Esophagus muscularis mucosa (tissue), 4 donors: ENCODE measurements at places on chromosomes 7 and 10. TPM values are rescaled to one million over a fixed set of nuclear protein-coding genes. Genes with fewer than 3 reads are reported as not detected.

- no peak for DNase-seq
- no peaks in the 10 kb centered on the region for H3K27me3 ChIP-seq
- H3K4me1 ChIP-seq = no peaks in the 10 kb centered on the region
- no peaks in the 10 kb centered on the region for H3K36me3 ChIP-seq
Observed at GRCh38 chr10:18104223-18104872, 35.9 kb upstream of the CACNB2 start.

GRCh38 chr7:25832456-25832855 is 319.5 kb upstream of the NFE2L3 start:
- no peaks in the 10 kb centered on the region for H3K27me3 ChIP-seq
- no peak overlapping the region for H3K27ac ChIP-seq
- H3K4me1 ChIP-seq = peaks cover 10% of the 10 kb centered on the region
- no peak overlapping the region for H3K4me3 ChIP-seq

GRCh38 chr7:128304212-128304611 is 39.5 kb downstream of the RBM28 start:
- no peaks in the 10 kb centered on the region for H3K4me1 ChIP-seq
- no peaks in the 10 kb centered on the region for H3K27me3 ChIP-seq
- H3K4me3 ChIP-seq = no peak overlapping the region
- no peak for DNase-seq
- no peak overlapping the region for H3K27ac ChIP-seq

The LEP gene
- not detected for total RNA-seq

GRCh38 chr7:27943241-27943640 is 203.3 kb downstream of the TAX1BP1 start:
- no peak overlapping the region for H3K4me3 ChIP-seq
- DNase-seq = peak; percentile 45
- H3K27me3 ChIP-seq = no peaks in the 10 kb centered on the region
- peaks cover 26% of the 10 kb centered on the region for H3K4me1 ChIP-seq

The UCN3 gene
- not detected for total RNA-seq

- peak overlapping the region; percentile 62 for H3K27ac ChIP-seq
- no peak for DNase-seq
- no peaks in the 10 kb centered on the region for H3K4me1 ChIP-seq
- no peak overlapping the region for H3K4me3 ChIP-seq
Observed at GRCh38 chr10:119759832-119760231, 34.0 kb downstream of the INPP5F start.

The GRID2IP gene
- total RNA-seq = not detected

DNA sequence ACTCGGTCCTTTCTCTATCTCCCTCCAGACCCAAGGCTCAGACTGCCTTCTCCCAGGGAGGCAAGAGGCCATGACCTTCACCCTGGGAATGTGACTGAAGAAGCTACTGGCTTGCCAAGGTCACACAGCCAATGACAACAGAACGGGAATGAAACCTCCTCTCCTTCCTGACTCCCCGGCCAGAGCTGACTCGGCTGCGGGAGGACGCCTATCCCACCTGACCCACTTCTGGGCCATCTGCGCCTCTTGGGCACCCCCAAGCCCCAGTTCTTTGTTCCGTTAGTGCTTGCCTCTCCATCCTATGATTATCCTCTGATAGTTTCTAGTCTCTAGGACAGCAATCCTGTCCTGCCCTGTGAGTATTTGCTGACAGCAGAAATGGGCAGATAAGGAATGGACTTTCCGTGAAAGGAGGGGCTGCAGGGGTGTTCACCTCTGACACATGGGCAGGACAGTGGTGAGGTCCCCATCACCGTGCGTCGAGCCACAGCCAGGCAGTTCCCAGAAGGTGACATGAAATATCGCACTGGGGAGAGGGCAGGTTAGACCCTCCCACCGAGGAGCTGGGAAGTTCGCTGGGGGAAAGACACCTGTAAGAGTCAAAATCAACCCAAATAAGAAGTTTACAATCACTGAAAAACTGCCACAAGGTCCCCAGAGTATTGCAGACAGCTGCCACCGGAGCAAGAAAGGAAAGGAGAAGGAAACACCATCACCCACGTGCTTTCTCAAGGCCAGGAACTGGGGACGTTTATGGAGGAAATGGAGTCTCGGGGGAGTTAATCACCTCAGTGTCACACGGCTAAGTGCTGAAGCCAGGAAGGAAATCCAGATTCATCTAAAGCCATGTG is 63.0 kb downstream of the INSIG1 start:
- no peaks in the 10 kb centered on the region for H3K4me1 ChIP-seq
- peaks cover 22% of the 10 kb centered on the region for H3K27me3 ChIP-seq
- no peak for DNase-seq
- H3K36me3 ChIP-seq = no peaks in the 10 kb centered on the region
- no peak overlapping the region for H3K4me3 ChIP-seq
- H3K27ac ChIP-seq = no peak overlapping the region

- H3K27ac ChIP-seq = no peak overlapping the region
- DNase-seq = no peak
- no peaks in the 10 kb centered on the region for H3K36me3 ChIP-seq
- no peak overlapping the region for H3K4me3 ChIP-seq
Observed at GRCh38 chr7:68925241-68925640, 673.0 kb upstream of the AUTS2 start.

DNA sequence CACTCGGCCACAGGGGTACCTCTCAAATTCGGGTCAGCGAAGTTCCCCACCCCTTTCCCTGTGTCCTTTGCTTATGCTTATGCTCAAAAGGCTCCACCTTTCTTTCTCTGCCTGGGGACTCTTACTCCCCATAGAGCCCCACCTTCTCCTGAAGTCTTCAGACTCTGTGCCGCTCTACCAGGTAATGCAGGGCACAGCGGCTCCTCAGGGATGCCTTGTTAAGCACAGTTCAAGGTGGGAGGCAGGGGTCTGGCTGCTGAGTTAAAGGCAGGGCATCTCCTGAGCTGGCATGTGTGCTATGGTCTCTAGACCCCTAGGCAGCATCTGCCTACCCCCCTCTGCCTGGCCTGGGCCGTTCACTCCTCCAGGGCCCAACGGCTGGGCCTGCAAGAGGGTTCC is 3.0 kb upstream of the CXCL12 start:
- peaks cover 38% of the 10 kb centered on the region for H3K4me1 ChIP-seq
- no peak overlapping the region for H3K27ac ChIP-seq
- peaks cover 41% of the 10 kb centered on the region for H3K27me3 ChIP-seq
- no peak for DNase-seq
- H3K4me3 ChIP-seq = no peak overlapping the region

The SFTPA1 gene
- 3.3 TPM for total RNA-seq

GRCh38 chr10:11689945-11690736 is 52.0 kb upstream of the ECHDC3 start:
- H3K27ac ChIP-seq = no peak overlapping the region
- H3K27me3 ChIP-seq = no peaks in the 10 kb centered on the region
- no peak overlapping the region for H3K4me3 ChIP-seq
- peaks cover 11% of the 10 kb centered on the region for H3K4me1 ChIP-seq
- no peak for DNase-seq
- no peaks in the 10 kb centered on the region for H3K36me3 ChIP-seq

- no peaks in the 10 kb centered on the region for H3K36me3 ChIP-seq
- H3K27ac ChIP-seq = no peak overlapping the region
- H3K4me3 ChIP-seq = no peak overlapping the region
- no peak for DNase-seq
Observed at GRCh38 chr7:46522354-46522906, 601.4 kb upstream of the IGFBP3 start.

- peaks cover 93% of the 10 kb centered on the region for H3K4me1 ChIP-seq
- no peaks in the 10 kb centered on the region for H3K27me3 ChIP-seq
- no peak overlapping the region for H3K4me3 ChIP-seq
- no peaks in the 10 kb centered on the region for H3K36me3 ChIP-seq
- DNase-seq = no peak
- H3K27ac ChIP-seq = peak overlapping the region; percentile 97
Observed at GRCh38 chr10:95506056-95506737, 55.0 kb downstream of the SORBS1 start.

The C7orf33 gene
- total RNA-seq = not detected

DNA sequence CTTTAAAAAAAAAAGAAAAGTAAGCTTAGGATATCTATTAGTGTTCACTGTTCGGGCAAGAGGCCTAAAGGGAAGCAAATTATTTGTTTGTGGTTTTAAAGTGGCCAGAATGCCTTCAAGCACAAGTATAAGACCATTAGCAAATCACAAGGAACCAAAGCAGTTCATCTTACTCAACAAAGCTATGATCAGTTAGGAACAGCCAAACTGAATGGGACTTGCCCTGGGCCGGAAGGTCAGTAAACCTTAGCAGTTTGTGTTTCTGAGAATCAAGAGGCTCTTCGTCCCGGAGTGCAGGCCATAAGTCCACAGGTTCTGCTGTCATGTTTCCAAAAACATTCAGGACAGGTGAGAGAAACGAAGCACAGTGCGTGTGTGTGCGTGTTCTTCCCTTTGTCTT is 4.5 kb downstream of the FBXW4 start:
- H3K4me1 ChIP-seq = peaks cover 38% of the 10 kb centered on the region
- no peaks in the 10 kb centered on the region for H3K27me3 ChIP-seq
- H3K4me3 ChIP-seq = no peak overlapping the region
- H3K27ac ChIP-seq = peak overlapping the region; percentile 11

The CCAR1 gene
- total RNA-seq = 37.6 TPM

DNA sequence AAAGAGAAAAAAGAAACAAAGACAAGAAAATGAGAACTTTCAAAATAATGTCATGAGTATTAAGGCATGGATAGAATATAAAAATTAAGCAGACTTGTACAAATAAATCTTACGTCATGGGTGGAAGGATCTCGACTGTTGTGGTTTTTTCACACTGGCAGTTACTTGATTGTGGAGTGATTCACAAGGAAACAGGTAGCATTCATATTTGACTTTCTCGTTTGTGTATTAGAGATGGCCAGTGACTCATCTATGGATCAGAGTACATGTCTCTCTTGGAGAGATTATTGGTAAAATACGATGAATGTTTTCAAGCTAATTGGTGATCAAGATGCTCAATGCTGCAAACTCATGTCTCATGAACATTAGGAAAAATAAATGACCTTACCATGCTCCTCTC is 564.3 kb downstream of the GATA3 start:
- H3K36me3 ChIP-seq = no peaks in the 10 kb centered on the region
- H3K4me3 ChIP-seq = no peak overlapping the region
- H3K27me3 ChIP-seq = no peaks in the 10 kb centered on the region

GRCh38 chr10:132170561-132171361 is 16.0 kb upstream of the DPYSL4 start:
- peaks cover under 1% of the 10 kb centered on the region for H3K4me1 ChIP-seq
- peaks cover 44% of the 10 kb centered on the region for H3K36me3 ChIP-seq
- DNase-seq = no peak

- no peaks in the 10 kb centered on the region for H3K27me3 ChIP-seq
- peaks cover 40% of the 10 kb centered on the region for H3K36me3 ChIP-seq
- H3K4me3 ChIP-seq = no peak overlapping the region
Observed at GRCh38 chr10:86899670-86900276, 57.6 kb downstream of the MMRN2 start.

DNA sequence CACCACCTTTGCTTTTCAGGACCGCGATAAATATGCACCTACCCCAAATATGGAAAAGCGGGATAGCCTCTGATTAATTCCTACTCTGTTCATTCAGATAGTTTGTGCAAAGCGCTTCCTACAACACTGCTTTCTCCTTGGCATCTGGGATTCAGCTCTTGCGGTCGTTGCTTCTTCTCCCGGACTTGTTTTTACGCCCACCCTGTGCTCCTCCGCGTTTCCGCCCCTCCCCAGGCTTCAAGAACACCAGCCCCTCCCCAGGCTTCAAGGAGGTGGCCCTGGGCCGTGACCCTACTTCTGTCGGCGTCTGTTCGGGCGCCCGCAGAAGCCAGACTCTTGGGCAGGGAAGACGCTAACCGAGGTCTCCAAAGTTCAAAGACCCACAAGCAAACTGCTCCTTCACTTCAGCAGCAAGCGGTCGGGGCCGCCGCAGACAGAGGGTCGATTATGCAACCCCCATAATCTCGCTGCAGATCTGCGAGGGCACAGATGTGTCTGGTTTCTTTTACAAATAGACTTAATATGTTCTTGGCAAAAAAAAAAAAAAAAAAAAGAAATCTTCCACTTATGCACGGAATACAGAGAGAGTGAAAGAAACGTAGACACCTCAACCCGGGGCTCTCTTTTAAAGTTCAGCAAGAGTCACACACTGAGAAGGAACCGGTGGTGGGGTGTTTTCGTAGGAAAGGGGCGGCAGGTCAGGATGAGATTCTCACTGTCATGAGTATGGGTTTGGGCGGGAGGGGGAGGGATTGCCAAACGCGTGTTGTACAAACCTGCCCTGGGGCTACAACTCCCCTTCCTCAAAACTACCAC is 1.9 kb downstream of the DLX5 start:
- no peak overlapping the region for H3K27ac ChIP-seq
- H3K4me1 ChIP-seq = peaks cover 68% of the 10 kb centered on the region
- H3K27me3 ChIP-seq = peaks cover 66% of the 10 kb centered on the region
- H3K4me3 ChIP-seq = no peak overlapping the region
